ENCODE measurements at places on chromosomes 16 and 17. TPM values are rescaled to one million over a fixed set of nuclear protein-coding genes. Genes with fewer than 3 reads are reported as not detected.
A peak's percentile ranks its signal among the peaks of the same experiment; 100 is the strongest.

DNA sequence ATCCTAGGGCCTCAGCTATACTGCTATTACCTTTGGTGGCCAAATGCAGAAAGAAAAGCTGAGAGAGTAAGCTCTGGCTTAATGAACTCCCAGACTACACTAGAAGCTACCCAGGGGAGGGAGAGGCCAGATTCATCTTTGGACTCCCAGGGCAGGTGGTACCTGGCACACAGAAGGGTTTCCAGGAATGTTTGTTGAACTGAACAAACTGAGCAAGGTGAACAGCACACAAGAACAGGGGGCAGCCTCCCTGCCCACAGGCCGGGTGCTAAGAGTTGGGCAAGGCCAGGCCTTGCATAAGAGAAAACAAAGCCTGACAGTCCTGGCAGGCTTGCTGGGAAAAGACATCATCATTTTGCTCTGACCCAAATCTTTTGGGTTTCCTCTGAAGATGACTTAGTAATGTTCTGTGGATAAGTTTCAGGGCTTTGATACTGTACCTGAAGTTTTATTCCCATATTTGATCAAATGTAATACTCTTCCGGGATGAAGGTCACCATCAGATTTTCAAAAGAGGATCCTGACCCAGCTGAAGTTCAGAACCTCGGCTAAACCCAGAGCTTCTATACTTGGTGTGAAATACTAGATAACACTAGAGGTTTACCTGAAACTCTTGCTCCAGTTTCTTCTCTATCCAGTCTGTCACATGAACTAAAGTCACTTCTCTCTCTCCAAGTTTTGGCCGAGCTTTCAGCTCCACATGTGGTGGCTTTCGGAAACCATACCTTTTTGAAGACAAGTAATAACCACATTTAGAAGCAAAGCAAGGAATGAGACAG lies 20.5 kb upstream of the ERN1 start:
- no peaks in the 10 kb centered on the region for H3K27me3 ChIP-seq
- H3K4me1 ChIP-seq: peaks cover 30% of the 10 kb centered on the region
- no peak overlapping the region for H3K4me3 ChIP-seq
- no peak for DNase-seq

Gene CD300E
- total RNA-seq: not detected

Gene LGALS3BP
- total RNA-seq: 154 TPM

- no peak overlapping the region for H3K4me3 ChIP-seq
- H3K36me3 ChIP-seq: no peaks in the 10 kb centered on the region
- H3K27me3 ChIP-seq: no peaks in the 10 kb centered on the region
- H3K4me1 ChIP-seq: no peaks in the 10 kb centered on the region
Observed at GRCh38 chr16:766820-767640, 6.5 kb downstream of the MSLN start.

DNA sequence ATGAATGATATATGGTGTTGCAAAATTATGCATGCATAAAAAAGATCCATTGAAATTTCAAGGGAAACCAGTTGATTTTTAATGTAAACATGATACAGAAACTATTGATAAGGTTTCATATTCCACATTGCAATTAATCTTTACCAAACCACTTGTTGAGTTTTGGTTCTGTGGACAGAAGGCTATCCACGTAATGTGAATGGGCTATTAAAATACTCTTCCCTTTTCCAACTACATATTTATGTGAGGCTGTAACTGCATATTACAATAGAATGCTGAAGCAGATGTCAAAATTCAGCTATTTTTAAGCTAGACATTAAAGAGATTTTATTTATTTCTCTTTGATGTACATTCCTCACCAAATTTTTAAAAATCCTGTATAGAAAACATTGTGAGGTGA lies 33.7 kb upstream of the VPS4A start:
- peaks cover 17% of the 10 kb centered on the region for H3K36me3 ChIP-seq
- no peaks in the 10 kb centered on the region for H3K27me3 ChIP-seq
- peaks cover 16% of the 10 kb centered on the region for H3K4me1 ChIP-seq
- no peak overlapping the region for H3K27ac ChIP-seq
- no peak overlapping the region for H3K4me3 ChIP-seq

Gene WFDC1
- total RNA-seq: 0.95 TPM

Gene NPIPA3
- not detected for total RNA-seq

Gene RNF222
- total RNA-seq: 1.1 TPM

GRCh38 chr17:44309472-44309871 lies 1.1 kb downstream of the RUNDC3A start:
- peak overlapping the region; percentile 68 for H3K4me3 ChIP-seq
- H3K27ac ChIP-seq: no peak overlapping the region
- DNase-seq: no peak
- H3K4me1 ChIP-seq: no peaks in the 10 kb centered on the region

Gene ZNF385C
- 1.7 TPM for total RNA-seq

DNA sequence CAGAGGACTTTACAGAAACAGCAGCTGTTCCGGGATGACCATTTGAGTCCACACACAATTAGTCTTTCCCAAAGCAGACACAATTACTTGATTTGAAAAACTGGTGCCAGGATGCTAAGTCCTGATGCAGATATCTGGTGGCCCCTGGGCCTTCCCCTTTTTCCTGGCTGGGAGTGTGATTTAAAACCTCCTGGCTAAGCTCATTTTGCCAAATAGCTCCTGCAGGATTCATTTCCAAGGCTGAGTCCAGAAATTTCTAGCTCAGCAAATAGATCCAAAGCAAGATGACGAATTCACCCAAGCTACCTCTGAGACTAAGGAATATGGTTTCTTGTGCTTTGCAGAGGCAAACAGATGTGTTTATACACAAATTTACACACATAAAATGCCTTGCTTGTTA lies 422.2 kb downstream of the CA10 start:
- H3K4me3 ChIP-seq: no peak overlapping the region
- no peaks in the 10 kb centered on the region for H3K36me3 ChIP-seq
- H3K27ac ChIP-seq: no peak overlapping the region
- H3K27me3 ChIP-seq: peaks cover 22% of the 10 kb centered on the region

GRCh38 chr16:82219298-82219697 lies 49.3 kb upstream of the MPHOSPH6 start:
- no peak for DNase-seq
- H3K4me1 ChIP-seq: no peaks in the 10 kb centered on the region
- no peak overlapping the region for H3K4me3 ChIP-seq
- H3K36me3 ChIP-seq: no peaks in the 10 kb centered on the region

- H3K27me3 ChIP-seq: no peaks in the 10 kb centered on the region
- no peaks in the 10 kb centered on the region for H3K36me3 ChIP-seq
- H3K4me3 ChIP-seq: peak overlapping the region; percentile 54
- DNase-seq: no peak
- H3K4me1 ChIP-seq: peaks cover 61% of the 10 kb centered on the region
- H3K27ac ChIP-seq: peak overlapping the region; percentile 87
Observed at GRCh38 chr16:56860226-56861020, 4.6 kb upstream of the SLC12A3 start.

Gene CA7
- total RNA-seq: 0.70 TPM

Gene CD19
- not detected for total RNA-seq

DNA sequence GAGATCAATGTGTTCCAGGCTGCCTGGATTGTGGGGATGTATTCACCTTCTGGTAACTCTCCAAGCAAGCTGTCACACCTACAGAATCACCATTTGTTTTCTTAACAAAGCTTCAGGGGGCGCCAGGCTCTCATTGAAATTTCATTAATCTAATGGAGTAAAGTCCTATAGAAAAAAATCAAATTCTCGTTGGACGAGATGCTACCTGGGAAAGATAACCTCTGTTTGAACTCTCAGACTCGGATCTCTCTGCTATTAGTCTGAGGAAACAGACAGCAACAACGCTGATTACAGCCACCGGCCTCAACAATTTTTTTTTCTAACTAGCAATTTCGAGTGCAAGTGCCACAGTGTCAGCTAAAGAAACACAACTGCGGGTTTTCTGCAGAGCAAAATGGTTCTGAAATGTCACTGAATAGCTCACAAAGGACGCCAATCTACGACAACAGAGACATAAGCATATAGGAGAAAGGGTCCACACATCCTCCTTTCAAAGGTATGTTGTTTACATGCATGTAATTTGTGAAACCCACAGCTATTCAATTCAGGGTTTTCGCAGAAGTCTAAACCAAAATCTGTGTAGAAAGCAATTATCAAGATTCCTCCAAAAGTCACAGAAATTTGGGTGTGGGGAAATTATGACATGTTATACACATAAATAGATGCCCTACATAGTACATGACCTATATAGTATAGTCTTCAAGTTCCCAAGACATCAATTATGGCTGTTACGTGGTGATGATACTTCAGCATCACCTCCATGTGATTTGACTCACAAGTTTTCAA lies 135.8 kb downstream of the SKAP1 start:
- H3K27ac ChIP-seq: peak overlapping the region; percentile 79
- no peaks in the 10 kb centered on the region for H3K36me3 ChIP-seq
- peaks cover 4% of the 10 kb centered on the region for H3K27me3 ChIP-seq
- peaks cover 37% of the 10 kb centered on the region for H3K4me1 ChIP-seq
- peak overlapping the region; percentile 77 for H3K4me3 ChIP-seq

GRCh38 chr16:24919536-24919935 lies 73.8 kb downstream of the SLC5A11 start:
- no peak overlapping the region for H3K27ac ChIP-seq
- H3K4me1 ChIP-seq: no peaks in the 10 kb centered on the region
- DNase-seq: no peak
- H3K36me3 ChIP-seq: peaks cover 17% of the 10 kb centered on the region
- no peaks in the 10 kb centered on the region for H3K27me3 ChIP-seq

DNA sequence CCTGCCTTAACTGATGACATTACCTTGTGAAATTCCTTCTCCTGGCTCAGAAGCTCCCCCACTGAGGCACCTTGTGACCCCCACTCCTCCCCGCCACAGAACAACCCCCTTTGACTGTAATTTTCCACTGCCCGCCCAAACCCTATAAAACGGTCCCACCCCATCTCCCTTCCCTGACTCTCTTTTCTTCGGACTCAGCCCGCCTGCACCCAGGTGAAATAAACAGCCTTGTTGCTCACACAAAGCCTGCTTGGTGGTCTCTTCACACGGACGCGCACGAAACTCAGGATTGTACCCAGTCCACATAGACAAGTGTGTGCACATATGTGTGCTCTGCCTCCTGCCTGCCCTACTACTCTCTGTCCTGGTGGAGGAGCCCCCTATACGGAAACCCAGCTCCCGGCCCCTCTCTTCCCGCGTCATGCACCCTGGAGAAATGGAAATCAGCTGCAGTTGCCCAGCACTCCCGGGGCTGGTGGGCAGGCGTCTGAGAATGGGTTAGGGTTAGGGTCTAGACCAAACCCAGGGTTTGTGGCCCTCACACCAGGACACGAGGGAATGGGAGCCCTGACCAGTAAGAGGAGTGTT lies 2.4 kb upstream of the RHBDF1 start:
- peak overlapping the region; percentile 70 for H3K4me3 ChIP-seq
- H3K4me1 ChIP-seq: peaks cover 21% of the 10 kb centered on the region
- H3K36me3 ChIP-seq: no peaks in the 10 kb centered on the region
- peak overlapping the region; percentile 46 for H3K27ac ChIP-seq
- DNase-seq: no peak
- peaks cover 3% of the 10 kb centered on the region for H3K27me3 ChIP-seq

DNA sequence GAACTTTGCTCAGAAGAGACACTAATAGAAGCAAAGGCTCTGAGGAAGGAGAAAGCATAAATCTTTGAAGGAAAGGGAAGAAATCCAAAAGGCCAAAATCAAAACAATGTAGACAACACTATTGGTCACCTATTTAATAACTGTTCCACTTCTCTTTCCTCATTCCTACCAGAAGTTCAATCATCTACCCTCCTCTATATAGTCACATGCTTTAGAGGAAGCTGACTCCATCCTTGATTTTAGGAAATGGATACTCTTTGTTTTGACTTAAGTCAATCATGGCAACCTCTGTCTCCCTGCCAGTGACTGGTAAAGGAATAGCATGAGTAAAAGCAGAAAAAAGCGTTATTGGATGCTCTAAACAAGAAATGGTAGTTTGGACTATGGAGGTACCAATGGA lies 7.3 kb downstream of the BRIP1 start:
- H3K27ac ChIP-seq: no peak overlapping the region
- H3K27me3 ChIP-seq: no peaks in the 10 kb centered on the region
- no peak overlapping the region for H3K4me3 ChIP-seq
- H3K4me1 ChIP-seq: peaks cover 9% of the 10 kb centered on the region
- no peak for DNase-seq

DNA sequence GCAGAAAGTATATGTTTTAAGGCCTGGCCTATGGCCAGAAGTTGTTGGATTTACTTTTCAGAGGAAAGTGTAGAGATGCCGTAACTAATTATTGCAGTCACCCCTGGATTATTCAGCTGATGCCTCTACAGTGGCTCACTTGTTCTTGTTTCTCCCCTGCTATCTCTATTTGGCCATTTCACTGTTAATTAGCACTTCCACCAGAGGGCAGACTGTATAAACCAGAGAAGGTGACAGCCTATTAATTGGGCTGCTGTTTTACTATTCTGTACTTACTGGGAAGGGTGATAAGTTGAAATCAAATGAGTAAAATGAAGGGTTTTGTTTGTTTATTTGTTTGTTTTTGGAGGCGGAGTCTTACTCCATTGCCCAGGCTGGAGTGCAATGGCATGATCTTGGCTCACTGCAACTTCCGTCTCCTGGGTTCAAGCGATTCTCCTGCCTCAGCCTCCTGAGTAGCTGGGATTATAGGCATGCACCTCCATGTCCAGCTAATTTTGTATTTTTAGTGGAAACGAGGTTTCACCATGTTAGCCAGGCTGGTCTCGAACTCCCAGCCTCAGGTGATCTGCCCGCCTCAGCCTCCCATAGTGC lies 66.0 kb downstream of the CDK12 start:
- no peak overlapping the region for H3K4me3 ChIP-seq
- H3K4me1 ChIP-seq: no peaks in the 10 kb centered on the region
- H3K27ac ChIP-seq: no peak overlapping the region
- DNase-seq: no peak
- H3K36me3 ChIP-seq: peaks cover 21% of the 10 kb centered on the region

DNA sequence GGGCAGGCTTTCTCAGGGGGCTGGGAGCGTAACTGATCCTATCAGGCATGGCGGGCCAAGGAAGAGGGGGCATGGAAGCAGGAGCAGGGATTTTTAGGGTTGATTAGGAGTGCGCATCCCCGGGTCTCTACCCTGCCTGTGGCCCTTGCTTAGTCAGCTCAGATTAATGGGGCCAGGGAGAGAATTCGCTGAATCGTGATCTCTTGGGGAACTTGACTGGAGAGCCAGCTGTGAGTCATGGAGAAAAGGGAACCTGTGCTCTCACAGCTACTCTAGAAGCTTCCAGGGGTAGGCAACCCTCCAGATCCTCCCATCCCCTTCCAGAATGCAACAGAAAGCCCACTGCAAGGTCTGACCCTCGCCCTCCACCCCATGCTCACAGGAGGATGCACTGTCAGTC lies 3.6 kb downstream of the FOXN1 start:
- no peak for DNase-seq
- peaks cover 19% of the 10 kb centered on the region for H3K27me3 ChIP-seq
- H3K27ac ChIP-seq: no peak overlapping the region
- peaks cover 22% of the 10 kb centered on the region for H3K4me1 ChIP-seq

All from type B pancreatic cell (in vitro differentiated cells).